ENCODE measurements at places on chromosomes 13 and 19.

GRCh38 chr13:35512271-35512920, 35.9 kb upstream of the MAB21L1 start:
- DNase-seq = no peak

DNA sequence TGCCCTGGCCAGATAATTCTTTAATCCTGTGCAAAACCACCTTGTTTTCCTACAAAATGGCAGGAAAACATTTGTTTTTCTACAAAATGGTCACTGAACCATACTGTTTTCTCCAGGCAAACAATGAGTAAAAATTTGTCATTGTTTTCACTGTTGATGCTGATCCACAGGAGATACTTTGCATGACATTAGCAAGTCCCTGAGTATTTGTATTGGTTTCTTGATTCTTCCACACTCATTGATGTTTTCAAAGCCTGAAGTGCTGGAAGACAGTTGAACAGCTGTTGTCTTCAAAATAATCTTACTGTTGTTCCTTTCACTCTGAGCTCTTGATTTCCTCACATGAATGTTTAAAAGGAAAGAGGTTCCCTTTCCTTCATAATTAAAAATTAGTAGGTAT, 123.1 kb upstream of the HTR2A start:
- DNase-seq = no peak

- DNase-seq = peak; percentile 44
Measured at GRCh38 chr19:35436477-35437405, 11.3 kb upstream of the FFAR2 start.

DNA sequence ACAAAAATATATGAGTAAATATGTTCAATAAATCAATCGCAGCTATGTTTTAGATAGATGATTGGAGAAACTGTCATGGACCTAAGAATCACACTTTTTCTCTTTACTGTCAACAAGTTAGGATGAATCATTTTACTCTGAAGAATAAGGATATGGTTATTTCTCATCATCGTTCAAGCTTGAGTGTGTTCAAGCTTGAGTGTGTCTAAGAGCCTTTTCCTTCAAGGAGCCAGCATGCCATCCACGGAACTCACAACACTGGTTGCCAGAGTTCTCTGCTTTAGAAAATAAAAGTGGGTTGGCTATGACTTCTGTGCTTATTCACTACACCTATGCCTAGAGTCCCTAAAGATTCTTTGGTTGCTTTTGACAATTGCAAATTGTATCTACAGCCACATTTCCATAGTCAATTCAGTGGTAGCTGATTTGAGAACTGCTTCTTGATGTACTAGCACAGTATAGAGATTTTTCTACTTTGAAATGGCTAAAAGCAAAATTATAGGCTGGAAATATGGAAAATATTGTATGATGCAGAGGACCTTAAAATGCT, 58.1 kb upstream of the SCEL start:
- no peak for DNase-seq

DNA sequence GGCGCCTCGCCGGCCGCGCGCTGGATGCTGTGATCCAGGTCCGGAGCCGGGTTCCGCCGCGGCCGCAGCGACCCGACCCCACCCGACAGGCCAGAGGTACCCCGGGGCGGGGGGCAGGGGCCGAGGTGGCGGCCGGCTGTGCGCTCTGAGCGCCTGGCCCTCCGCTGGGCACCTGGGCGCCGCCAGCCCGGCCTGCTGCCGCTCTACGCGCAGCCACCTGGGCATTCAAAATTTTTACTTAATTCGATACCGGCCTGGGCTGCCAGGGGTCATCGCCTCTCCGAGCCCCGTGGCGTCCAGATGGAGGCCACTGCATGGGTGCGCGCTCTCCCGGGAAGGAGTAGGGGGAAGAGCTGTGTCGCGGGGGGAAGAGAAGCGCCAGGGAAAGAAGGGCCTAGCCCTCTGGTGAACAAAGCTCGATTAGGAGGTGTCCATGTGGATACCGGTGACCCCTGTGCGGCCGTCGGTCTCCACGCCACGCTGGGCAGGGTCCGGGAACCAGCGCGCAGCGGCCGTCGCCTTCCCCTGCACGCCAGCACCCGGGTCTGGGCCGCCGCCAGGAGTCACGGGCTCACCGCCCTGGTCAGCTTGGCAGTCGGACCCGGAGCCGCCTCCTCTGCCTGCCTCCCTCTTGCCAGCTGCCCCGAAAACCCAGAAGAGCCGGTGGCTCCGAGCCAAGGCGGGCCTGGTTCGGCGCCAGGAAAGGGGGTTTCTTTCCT, 666 bp downstream of the BIVM start:
- DNase-seq = no peak

- no peak for DNase-seq
Measured at GRCh38 chr19:47694466-47695273, 18.6 kb upstream of the EHD2 start.

- DNase-seq = peak; percentile 52
Measured at GRCh38 chr19:38264486-38265212, at the start of gene SPINT2. SPINT2 (plus strand) TSS chr19:38264573; CDS start chr19:38264893, 320 bp downstream.

GRCh38 chr13:73365681-73366080, 306.9 kb downstream of the KLF5 start:
- DNase-seq = no peak

GRCh38 chr13:20544201-20544923, 18.7 kb upstream of the CRYL1 start:
- DNase-seq = no peak

DNA sequence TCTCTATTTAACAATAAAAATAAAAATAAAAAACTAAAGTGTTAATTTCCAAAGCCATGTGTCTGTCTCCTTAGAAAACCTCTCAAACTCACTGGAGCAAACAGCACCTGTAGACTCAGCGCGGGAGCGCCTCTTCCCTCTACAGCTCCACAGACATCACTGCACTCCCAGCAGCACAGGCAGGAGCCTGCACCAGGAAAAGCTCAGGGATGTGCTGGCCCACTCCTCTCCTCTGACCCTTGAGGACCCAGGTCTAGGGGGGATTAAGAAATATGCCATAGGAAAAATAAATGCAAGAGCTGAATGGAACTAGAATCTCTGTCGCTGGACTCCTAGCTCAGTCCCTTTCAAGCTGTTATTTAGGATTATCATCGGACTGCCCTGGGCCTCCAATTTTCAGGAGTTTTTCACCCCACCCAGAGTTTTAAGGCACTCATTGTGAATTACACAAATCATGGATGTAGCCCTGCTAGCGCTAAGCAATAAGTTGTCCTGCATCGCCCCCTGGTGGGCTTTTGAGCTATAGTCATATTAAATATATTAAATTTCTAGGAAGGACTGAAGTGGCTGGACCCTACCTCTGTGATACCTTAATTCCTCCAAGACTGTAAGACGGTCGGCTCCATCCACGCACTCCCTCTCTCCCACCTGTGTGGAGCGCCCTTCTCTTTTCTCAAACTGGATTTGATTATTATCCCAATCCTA, 333.9 kb downstream of the UQCRFS1 start:
- peak; percentile 74 for DNase-seq

GRCh38 chr19:52700673-52701072, 34.2 kb downstream of the ZNF611 start:
- DNase-seq = no peak

- DNase-seq = no peak
Measured at GRCh38 chr19:47309038-47309437, 623 bp upstream of the C5AR1 start.
